ENCODE measurements at places on chromosomes 3 and 15.

DNA sequence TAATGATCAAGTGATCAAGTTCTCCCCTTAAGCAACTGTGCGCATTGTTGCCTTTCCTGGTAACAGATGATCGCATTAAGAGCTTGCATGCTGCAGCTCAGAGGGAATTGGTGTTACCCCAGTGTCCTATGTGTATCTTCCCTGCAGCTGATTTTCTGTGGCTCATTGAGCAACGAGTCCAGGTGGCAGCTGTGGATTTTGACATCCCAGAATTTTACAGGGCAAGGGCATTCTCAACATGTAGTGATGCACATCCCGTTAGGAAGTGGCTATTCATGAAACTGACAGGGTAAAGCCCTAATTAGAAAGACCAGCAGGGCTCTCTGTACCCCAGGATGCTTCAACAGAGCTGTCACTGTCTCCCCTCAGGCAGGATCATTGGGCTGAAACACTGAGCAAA lies 232.8 kb downstream of the AGBL1 start:
- DNase-seq, result no peak

GRCh38 chr3:180926526-180926925 lies 14.1 kb downstream of the FXR1 start:
- DNase-seq, result no peak

- DNase-seq, result no peak
Measured at GRCh38 chr3:55873523-55874254, 386.6 kb upstream of the WNT5A start.

DNA sequence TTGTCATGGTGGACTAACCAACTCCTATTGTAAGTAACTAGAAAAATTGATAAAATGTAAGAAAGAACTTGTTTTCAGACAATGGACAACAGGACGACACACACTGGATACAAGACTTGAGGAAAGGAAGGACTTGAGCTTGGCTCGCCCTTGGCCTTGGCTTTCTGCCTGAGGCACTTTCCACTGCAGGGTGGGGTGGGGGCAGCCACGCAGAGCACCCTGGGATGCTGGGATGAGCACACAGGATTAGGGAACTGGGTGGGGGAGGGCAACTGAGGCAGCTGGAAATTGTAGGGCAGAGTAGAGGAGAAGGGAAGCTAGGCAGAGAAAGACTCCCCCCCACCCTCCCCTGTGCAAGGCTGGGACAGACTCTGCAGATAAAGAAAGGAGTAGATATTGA lies 25.5 kb upstream of the HHATL start:
- DNase-seq, result no peak
